Smooth muscle cell of the brain vasculature (primary cell): ENCODE measurements at places on chromosomes 12 and 14.
A peak's percentile ranks its signal among the peaks of the same experiment; 100 is the strongest.

GRCh38 chr14:79487632-79488031 lies 723.7 kb downstream of the DIO2 start:
- DNase-seq: no peak

- DNase-seq: no peak
Observed at GRCh38 chr12:2261708-2262107, 208.9 kb downstream of the CACNA1C start.

- no peak for DNase-seq
Observed at GRCh38 chr12:2228535-2228934, 175.7 kb downstream of the CACNA1C start.

GRCh38 chr12:47112679-47113078 lies 32.9 kb upstream of the AMIGO2 start:
- DNase-seq: no peak

DNA sequence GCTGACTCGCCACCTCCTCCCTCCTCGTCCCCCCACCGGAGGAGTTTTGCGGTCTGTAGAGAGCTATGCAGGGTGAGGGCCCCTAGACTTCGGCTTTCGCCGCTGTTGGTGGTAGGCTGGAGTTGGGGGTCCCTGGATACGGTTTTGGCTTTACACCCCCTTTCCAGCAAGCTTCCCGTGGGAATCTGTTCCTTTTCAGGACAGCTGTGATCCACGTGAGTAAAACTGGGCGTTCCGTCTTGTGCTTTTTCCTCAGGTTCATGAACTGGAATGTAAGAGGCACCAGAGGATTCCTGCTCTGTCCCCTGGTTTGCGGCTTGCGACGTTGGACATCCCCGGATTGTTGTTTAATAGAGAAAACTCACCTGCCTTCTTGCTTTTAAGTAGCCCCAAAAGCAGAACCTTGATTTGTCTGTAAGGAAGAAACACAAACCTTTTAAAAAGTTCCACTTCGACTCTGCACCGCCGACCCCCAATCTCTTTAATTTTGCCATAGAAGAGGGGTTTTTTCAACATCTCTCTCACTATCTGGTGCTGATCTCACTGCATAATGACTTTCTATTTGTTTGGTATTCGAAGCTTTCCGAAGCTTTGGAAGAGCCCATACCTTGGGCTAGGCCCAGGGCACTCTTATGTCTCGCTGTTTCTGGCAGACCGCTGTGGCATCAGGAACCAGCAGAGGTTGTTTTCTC lies 490 bp downstream of the PRORP start:
- DNase-seq: peak; percentile 23

DNA sequence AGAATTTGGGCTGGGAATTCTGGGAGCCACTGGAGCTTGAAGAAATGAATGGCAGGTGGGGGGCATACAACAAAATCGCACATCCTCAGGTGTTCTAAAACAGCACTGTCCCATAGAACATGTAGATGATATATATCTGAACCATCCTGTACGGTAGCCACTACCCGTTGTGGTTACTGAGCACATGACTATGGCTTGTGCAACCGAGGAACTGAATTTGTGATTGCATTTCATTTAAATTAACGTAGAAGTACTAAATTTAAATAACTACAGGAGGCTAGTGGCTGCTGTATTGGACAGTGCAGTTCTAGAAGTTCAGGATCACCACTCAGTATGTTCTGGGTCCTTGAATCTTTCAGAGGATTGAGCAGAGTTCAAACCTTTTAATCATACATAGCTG lies 172.4 kb downstream of the PHETA1 start:
- DNase-seq: no peak

DNA sequence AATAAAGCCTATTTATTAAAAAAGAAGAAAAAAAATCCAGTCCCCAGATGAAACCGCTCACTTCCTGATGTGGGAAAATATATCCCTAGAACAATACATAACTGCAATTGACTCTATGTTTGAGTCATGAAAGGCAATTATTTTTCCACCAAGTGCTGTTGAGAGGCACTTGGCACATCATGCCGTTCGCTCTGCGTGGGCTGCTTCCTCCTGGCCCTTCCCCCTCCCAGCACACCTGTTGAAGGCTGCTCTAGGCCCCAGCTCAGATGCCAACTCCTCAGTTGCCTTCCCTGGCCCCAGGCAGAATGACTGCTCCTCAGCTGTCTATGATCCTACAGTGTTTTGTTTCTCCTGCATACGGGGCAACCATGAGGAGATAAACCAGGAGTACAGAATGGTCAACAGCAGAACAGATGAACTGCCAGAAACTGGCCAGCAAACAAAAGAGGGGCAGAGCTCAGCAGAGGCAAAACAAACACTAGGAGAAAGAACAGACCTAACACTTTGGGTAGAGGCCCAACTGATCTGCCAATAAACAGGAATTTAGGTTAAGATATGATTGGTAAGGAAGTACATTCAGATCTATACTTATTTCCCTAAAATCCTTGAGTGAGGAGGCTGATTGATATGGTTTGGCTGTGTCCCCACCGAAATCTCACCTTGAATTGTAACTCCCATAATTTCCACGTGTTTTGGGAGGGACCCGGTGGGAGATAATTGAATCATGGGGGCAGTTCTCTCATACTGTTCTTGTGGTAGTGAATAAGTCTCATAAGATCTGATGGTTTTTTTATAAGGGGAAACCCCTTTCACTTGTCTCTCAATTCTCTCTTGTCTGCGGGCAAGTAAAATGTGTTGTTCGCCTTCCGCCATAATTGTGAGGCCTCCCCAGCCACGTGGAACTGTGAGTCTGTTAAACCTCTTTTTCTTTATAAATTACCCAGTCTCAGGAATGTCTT lies 58.6 kb downstream of the SLC38A1 start:
- no peak for DNase-seq

GRCh38 chr14:33040372-33041140 lies 101.9 kb downstream of the NPAS3 start:
- no peak for DNase-seq

- no peak for DNase-seq
Observed at GRCh38 chr12:12606781-12607589, 4.7 kb upstream of the CREBL2 start.

- DNase-seq: no peak
Observed at GRCh38 chr14:24605435-24606190, 3.9 kb downstream of the GZMH start.

- DNase-seq: no peak
Observed at GRCh38 chr12:6030081-6030480, 85.0 kb upstream of the ANO2 start.

DNA sequence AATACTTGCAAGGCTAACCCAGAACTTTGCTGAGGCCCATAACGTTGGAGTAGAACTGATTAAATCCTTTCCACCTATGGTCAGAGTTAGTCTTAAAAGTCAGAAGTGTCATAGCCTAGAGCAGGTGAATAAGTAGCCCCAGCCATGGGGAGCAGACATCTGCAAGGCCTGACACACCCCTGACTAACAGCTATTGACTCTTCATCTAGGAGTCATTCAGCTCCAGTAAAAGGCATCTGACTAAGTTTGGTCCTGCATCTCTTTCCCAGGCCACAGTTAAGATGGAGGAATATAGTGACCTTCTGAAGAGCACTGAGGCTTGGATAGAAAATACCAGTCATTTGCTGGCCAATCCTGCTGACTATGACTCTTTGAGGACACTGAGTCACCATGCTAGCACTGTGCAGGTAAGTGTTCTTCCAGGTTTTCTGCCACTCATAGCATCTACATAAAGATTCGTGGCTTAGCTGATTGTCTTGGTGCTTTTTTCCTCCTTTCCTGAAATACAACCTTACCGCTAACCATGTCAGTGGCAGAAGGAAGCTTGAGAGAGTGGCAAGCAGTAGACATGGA lies 212.9 kb downstream of the ESR2 start:
- no peak for DNase-seq

DNA sequence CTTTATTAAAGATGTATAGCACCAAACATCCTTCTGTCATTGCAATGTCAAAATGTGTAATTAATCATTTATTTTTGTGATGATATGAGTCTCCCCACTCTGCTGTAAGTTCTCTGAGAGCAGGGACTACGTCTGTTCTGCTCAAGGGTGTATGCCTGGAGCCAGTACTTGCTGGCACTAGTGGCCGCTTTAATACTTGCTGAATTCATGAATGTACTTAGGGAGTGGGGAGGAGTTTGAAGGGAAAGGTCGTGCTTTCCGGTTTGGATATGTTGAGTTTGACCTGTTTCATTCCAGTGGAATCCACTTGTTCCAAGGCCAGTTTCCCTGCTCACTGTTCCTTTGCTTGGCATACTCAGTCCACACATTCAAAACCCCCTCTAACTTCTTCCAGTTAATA lies 1.9 kb upstream of the DCAF5 start:
- DNase-seq: no peak

GRCh38 chr14:105070760-105071137 lies 5.5 kb upstream of the GPR132 start:
- DNase-seq: no peak

- DNase-seq: no peak
Observed at GRCh38 chr12:12822886-12823285, 9.7 kb downstream of the DDX47 start.

DNA sequence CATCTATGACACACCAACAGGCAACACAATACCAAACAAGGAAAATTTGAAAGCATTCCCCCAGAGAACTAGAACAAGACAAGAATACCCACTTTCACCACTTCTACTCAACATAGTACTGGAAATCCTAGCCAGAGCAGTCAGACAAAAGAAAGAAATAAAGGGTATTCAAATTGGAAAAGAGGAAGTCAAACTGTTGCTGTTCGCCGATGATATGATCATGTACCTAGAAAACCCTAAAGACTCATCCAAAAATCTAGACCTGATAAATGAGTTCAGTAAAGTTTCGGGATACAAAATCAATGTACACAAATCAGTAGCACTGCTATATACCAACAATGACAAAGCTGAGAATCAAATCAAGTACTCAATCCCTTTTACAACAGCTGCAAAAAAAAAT lies 8.1 kb upstream of the ATL1 start:
- no peak for DNase-seq

DNA sequence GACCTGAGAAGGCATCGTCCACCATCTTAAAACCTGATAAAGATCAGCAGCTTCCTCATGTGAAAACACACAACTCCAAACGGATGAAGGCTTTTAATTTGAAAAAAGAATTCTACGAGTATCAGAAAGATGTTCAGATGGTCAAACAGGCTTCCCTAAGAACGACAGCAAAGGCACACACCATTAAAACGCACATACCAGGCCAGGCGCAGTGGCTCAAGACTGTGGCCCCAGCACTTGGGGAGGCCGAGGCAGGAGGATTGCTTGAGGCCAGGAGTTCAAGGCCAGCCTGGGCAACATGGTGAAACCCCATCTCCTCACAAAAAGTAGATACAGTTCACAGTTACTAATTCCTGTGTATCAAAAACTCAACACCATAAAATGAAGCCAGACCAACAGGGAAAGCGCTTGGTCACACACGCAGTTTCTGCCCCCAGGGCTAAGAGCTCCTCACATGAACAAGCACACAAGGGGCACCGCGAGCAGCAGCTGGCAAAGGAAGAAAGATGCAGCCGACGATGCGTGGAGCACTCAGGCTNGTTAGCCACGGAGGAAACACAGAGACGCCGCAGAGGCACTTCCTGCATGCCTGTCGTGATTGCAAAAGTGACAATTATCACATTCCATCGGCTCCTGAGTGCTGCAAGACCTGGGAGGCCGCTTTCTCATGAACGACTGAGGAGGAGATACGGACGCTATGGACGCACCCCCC lies 78.0 kb downstream of the NOC4L start:
- no peak for DNase-seq

GRCh38 chr14:87351007-87351406 lies 642.0 kb downstream of the GALC start:
- no peak for DNase-seq

GRCh38 chr12:44812062-44812461 lies 64.1 kb downstream of the NELL2 start:
- DNase-seq: no peak

- no peak for DNase-seq
Observed at GRCh38 chr12:92469837-92470236, 233.0 kb upstream of the PLEKHG7 start.
